Skeletal muscle tissue (tissue), 5 donors: ENCODE measurements at places on chromosomes 2 and 18. TPM values are rescaled to one million over a fixed set of nuclear protein-coding genes. Genes with fewer than 3 reads are reported as not detected.

FOXD4L1 gene
- not detected for total RNA-seq

PXDN gene
- 106 TPM for total RNA-seq

ADRA2B gene
- total RNA-seq = 2.1 TPM

C1QL2 gene
- total RNA-seq = not detected

MALL gene
- total RNA-seq = 8.9 TPM

HRH4 gene
- not detected for total RNA-seq

SMC6 gene
- total RNA-seq = 18.8 TPM

LRRC30 gene
- total RNA-seq = 9.4 TPM

CFAP210 gene
- total RNA-seq = not detected

KYNU gene
- 1.0 TPM for total RNA-seq

CHN1 gene
- total RNA-seq = 7.8 TPM

HOXD12 gene
- not detected for total RNA-seq

ATP6V1C2 gene
- total RNA-seq = under 0.01 TPM

CCDC178 gene
- not detected for total RNA-seq

MAL gene
- 4.2 TPM for total RNA-seq

UPP2 gene
- total RNA-seq = not detected

FBXO15 gene
- total RNA-seq = 1.0 TPM

FIGN gene
- 1.0 TPM for total RNA-seq

DSG2 gene
- total RNA-seq = 2.6 TPM

NPHP1 gene
- total RNA-seq = 11.5 TPM

ANKRD36C gene
- 72.0 TPM for total RNA-seq

DSC2 gene
- total RNA-seq = 4.2 TPM

TCF23 gene
- 0.52 TPM for total RNA-seq

ARHGAP25 gene
- total RNA-seq = 4.7 TPM

OBSL1 gene
- total RNA-seq = 87.2 TPM

GALNT13 gene
- under 0.01 TPM for total RNA-seq

ALK gene
- 0.52 TPM for total RNA-seq

SOWAHC gene
- total RNA-seq = 9.4 TPM

TCF7L1 gene
- total RNA-seq = 8.9 TPM

SERPINB7 gene
- not detected for total RNA-seq

CTAGE1 gene
- total RNA-seq = not detected

HOXD1 gene
- 0.52 TPM for total RNA-seq

LYPD6 gene
- 2.1 TPM for total RNA-seq

NOSTRIN gene
- 8.4 TPM for total RNA-seq

CHST9 gene
- total RNA-seq = 0.52 TPM

MYCN gene
- total RNA-seq = 7.3 TPM

ITGA4 gene
- total RNA-seq = 19.3 TPM

CYP20A1 gene
- 30.8 TPM for total RNA-seq

FLACC1 gene
- total RNA-seq = 1.0 TPM

ACMSD gene
- not detected for total RNA-seq

RAMP1 gene
- total RNA-seq = 31.8 TPM

SLC4A3 gene
- 2.1 TPM for total RNA-seq

APLF gene
- 8.4 TPM for total RNA-seq

EFHD1 gene
- total RNA-seq = 2.1 TPM

ONECUT2 gene
- not detected for total RNA-seq

SERPINB11 gene
- not detected for total RNA-seq

SEPTIN2 gene
- total RNA-seq = 291 TPM

CYP26B1 gene
- total RNA-seq = 6.8 TPM

ABCG8 gene
- total RNA-seq = under 0.01 TPM

SIX3 gene
- not detected for total RNA-seq

MERTK gene
- total RNA-seq = 4.2 TPM

AGXT gene
- total RNA-seq = not detected

MYOM1 gene
- 661 TPM for total RNA-seq

NYAP2 gene
- 0.52 TPM for total RNA-seq

DPP10 gene
- 1.0 TPM for total RNA-seq

PNKD gene
- total RNA-seq = 39.1 TPM
